Activated CD4-positive, alpha-beta T cell treated with anti-CD3 and anti-CD28 coated beads, Interleukin-2, amount 10 ng/mL, durations not matched to agents 24 days and 14 days (primary cell): ENCODE measurements at places on chromosomes 1 and 21.

DNA sequence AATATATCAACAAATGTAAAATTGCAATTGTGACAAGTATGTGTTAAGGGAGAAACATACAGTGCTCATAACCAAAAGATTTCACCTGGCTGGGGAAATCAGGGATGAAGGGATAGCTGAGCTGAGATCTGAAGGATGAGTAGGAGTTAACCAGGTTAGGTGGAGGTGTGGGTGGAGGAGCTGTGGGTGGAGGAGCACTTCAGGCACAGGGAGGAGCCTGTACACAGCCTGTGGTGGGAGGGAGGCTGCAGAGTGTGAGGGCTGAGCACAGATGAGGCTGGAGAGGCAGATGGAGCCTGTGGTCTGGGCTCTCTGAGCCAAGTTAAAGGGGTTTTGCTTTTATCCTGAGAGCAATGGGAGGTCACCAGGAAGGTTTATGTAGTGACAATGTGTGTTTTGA is 111.9 kb downstream of the XCL2 start:
- no peak for DNase-seq

DNA sequence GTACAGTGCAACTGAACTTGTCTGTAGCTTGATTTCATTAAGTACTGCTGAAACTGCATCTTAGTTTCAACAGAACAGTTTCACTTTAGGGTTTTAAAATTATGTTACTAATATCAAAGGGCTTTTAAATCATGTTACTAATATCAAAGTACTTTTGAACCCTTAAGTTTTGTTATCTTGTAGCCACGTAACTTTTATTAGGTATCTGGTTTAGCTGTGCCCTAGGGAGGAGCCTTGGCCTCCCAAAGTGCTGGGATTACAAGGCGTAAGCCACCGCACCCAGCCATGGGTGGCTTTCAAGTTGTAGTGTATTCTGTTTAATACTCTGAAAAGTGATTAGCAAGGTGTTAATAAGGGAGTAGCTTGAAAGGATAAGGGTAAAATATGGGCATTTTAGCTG is 2.0 kb downstream of the KDM4A start:
- DNase-seq: no peak

DNA sequence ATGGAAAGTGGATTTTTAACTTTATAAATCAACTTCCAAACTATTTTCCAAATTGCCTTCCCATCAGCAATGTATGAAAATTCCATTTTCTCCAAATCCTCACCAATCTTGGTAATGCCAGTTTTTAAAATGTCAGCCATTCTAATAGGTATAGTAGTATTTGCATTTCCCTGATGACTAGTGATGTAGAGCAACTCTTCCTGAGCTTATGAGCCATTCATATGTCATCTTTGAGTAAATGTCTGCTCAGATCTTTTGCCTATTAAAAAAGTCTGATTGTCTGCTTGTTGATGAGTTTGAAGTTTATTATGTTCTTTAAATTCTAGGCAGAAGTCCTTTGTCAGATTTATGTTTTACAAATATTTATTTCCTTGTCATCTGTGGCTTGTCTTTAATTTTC is 54.7 kb downstream of the KDM1A start:
- no peak for DNase-seq

DNA sequence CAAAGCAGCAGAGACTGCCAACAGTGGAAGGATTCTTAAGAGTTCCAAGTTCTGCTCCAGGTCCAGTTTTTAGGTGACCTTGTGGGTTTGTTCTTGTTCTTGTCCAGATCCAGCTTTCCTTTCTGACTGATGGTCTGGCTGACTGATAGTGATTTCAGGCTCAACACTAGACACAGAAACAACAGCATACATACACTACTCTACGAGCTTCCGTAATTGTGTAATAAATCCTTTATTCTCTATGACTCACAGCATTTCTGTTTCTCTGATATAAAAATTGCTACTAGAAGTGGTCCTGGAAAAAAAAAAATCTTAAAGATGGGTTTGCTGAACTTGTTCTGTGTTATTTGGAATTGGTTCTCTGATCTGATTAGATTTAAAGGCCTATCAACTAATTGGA is 62.2 kb upstream of the PTCH2 start:
- no peak for DNase-seq

GRCh38 chr1:26066857-26067256 is 573 bp downstream of the TRIM63 start:
- DNase-seq: no peak

DNA sequence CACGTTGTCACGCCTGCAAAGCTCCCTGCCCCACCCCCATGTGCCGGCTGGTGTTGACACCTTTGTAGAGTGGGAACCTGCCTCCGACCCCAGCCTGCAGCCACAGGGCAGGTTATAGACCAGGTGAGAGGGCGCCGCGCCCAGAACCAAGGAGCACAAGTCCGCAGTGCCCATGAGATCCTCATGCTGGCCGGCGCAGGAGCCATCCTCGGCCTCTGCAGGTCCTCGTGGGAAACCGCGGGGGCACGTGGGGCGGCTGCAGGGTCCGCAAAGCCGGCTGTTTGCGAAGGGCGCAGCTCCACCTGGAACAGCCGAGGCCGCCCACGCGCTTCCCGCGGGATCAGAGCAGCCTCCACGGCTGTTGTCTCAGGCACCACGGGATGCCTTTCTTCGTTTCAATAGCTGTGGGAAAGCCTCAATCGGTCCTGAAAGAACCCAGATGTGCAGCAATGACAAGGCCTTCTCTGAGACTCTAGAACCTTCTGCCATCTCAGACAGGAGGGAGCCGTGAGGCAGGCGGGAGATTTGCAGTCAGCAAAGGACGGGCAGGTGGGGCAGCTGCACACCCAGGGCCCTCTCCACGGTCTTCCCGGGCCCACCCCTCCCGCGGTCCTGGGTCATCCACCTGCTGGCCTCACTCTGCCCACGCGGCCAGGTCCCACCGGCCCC is 29.9 kb downstream of the POFUT2 start:
- peak; percentile 44 for DNase-seq

- DNase-seq: peak; percentile 92
Measured at GRCh38 chr1:110674337-110675059, at the start of gene KCNA3. KCNA3 (minus strand) TSS chr1:110674940; CDS start chr1:110674809, 131 bp downstream.

GRCh38 chr1:45620588-45621500 is 3.0 kb downstream of the CCDC17 start:
- no peak for DNase-seq

DNA sequence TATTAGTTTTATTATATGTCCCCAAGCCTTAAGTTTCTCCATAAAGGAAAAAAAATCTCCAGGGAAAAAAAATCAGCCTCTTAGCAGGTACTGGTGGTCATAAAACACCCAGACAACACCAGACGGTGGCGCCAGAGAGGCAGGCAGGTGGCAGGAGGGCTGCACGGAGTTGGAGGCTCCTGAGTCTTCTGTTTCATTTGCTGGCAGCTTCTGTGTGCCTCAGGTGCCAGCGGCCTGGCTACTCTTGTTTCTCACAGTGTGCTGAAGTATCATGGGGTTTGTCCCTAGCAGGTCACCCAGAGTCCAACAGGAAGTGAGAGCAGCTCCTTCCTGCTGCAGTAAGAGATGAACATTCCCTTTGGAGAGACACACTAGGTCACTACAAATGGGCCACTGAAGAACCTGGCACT is 123.3 kb upstream of the GADD45A start:
- peak; percentile 94 for DNase-seq

DNA sequence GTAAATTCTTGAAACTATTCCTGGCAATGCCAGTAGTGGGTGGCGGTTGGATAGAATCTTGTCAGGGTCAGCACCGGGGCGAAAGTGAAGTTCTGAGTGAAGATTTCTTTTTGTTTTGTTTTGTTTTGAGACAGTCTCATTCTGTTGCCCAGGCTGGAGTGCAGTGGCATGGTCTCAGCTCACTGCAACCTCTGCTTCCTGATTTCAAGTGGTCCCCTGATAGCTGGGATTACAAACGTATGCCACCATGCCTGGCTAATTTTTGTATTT is 33.3 kb downstream of the PCNT start:
- DNase-seq: no peak

- DNase-seq: no peak
Measured at GRCh38 chr21:42873096-42873495, 6.2 kb downstream of the WDR4 start.
